OCI-M1 (cell line): ENCODE measurements at places on chromosomes 1 and 21.

GRCh38 chr21:35982717-35983116 is 77.6 kb downstream of the SETD4 start:
- DNase-seq, result no peak

GRCh38 chr21:31335957-31336738 is 7.9 kb downstream of the TIAM1 start:
- DNase-seq, result no peak

GRCh38 chr1:46553506-46553905 is 2.1 kb upstream of the KNCN start:
- DNase-seq, result peak; percentile 12

DNA sequence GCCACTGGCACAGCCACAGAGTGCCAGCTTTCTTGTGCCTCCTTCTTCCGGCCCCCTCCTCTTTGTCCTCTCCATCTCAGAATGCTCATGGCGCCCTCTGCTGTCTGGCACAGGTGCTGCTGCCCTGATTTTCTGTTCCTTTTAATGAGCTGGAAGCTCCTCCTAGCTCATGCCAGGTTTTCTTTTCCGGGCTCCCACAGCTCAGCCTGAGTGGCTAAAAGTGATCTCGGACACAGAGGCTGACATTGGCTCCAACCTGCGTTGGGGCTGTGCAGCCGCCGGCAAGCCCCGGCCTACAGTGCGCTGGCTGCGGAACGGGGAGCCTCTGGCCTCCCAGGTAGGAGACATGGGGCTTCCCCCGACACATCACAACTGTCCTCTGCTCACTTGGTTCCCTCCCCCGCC is 18.7 kb downstream of the CNTN2 start:
- peak; percentile 89 for DNase-seq

DNA sequence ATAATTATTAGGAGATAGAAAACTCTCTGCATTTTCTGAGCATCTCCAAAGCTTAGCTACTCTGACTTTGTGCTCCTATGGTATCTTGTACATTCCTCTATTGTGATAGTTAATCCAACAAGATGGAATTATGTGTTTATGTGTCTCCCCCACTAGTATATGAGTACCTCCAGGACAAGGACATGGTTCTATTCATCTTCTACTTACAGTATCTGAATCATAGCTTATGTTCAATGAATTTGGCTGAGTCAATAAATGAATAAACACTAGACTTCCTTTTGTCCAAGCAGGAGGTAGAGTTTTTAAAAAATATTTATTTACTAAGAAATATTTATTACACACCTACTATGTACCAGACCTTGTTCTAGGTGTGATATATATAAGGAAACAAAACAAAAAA is 18.4 kb upstream of the CTH start:
- no peak for DNase-seq
